ENCODE measurements at places on chromosomes 6 and 20. TPM values are rescaled to one million over a fixed set of nuclear protein-coding genes. Genes with fewer than 3 reads are reported as not detected.

Gene NMBR
- total RNA-seq = 0.09 TPM

DNA sequence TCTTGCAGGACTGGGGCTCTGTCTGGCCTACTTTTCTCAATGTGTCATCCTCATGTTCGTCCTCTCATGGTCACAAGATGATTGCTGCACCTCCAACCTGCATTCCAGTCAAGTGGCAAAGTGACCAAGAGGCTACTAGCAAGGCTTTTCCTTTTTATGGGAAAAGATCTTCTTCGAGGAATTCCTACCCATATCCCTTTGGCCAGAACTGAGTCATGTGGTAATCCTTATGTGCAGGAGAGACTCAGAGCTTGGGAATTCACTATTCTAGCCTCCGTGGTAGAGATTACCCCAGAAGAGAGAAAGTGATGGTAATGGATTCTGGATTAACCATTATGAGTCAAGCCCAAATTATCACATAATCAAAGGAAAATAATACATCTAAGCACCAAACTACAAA is 162.7 kb downstream of the KCNQ5 start:
- DNase-seq = no peak

DNA sequence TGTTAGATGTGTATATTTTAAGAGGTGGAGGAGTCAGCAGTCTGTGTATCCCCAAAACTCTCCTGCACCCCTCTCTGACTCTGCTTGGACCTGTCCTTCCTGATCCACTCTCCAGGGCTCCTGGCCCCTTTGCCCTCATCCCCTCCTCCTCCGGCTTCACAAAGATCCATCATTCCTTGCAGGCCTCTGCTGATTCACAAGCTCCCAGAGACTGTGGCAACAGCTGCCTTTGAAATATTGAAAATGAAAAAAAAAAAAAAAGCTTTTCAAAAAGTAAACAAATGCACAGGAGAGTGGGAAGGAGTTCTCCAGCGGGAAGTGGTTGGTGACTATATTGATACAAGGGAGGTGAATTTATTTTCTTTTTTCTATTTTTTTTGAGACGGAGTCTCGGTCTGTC is 330.2 kb upstream of the SULF2 start:
- DNase-seq = no peak

DNA sequence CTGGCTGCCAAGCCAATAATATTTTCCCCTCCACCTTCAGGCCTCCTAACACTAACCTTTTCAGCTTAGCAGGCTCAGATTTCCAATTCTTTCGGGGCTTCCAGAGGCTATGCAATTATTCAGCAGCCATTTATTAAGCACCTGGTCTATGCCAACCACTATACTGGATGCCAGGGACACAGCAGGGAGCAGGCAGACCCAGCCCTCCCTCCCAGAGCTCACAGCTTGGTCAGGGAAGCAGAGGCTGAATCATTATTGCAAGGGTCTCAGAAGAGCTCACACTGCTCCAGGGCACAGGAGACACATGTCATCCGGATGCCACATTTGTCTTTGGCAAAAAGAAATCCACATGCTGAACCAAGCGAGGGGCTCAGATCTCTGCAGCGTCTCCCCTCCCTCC is 1.3 kb downstream of the BPIFB1 start:
- DNase-seq = no peak

Gene CAP2
- 18.4 TPM for total RNA-seq
